Activated CD4-positive, alpha-beta memory T cell treated with anti-CD3 and anti-CD28 coated beads for 36 hours (primary cell): ENCODE measurements at places on chromosomes 3 and 15.
A peak's percentile ranks its signal among the peaks of the same experiment; 100 is the strongest.

GRCh38 chr15:101036189-101036588, 117.0 kb downstream of the LRRK1 start:
- no peak for DNase-seq

GRCh38 chr3:160265088-160265487, 39.9 kb downstream of the C3orf80 start:
- no peak for DNase-seq

- DNase-seq = no peak
These were observed 177.2 kb downstream of the XXYLT1 start for GRCh38 chr3:195093731-195094130.

DNA sequence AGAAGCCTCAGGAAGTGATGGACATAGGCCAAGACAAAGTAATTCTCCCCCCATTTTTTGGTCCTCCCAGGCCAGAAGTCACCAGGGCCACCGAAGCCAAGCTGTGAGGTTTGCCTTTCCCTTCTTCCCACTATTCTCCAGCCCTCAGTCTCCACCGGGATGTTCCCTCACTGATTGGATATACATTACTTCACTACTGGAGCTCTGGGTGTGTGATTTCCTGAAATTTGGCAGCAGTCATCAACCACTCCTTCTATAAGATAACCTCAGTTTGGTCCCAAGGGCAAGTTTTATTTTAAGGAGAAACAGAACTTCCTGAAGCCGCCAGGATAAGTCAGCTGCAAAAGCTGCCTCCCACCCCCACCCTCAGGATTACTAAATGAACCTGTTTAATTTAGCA, 11.3 kb downstream of the SLCO2A1 start:
- DNase-seq = no peak

- DNase-seq = no peak
These were observed 68.6 kb downstream of the ZNF621 start for GRCh38 chr3:40593351-40593750.

DNA sequence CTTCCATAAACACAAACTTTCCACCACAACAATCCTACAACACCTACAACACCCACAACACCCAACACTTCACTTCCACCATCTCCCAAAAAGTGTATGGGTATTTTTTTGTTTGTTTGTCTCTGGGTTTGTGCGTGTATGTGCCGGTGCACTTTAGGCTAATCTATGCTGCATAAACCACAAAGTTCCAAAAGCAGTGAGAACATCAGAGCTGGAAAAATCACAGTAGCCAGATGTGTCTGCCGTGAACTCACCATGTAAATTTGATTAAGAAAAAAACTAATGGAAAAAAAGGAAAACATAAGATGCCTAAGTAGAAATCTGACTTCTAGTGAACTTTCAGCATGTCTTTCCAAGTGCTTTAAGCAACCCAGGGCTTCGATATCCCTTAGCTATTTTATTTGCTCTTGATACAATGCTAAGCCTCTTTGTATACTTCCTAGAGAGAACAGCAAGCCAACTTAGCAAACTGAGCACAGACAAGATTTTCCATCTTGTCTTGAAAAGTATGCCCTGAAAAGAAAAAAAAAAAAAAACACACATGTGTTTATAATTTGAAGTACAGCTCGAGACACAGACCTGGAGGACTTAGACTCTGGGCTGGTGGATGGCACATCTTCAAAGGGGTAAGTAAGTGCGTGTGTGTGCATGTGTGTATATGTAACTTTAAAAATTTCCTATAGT, 91.4 kb downstream of the WWTR1 start:
- DNase-seq = no peak

DNA sequence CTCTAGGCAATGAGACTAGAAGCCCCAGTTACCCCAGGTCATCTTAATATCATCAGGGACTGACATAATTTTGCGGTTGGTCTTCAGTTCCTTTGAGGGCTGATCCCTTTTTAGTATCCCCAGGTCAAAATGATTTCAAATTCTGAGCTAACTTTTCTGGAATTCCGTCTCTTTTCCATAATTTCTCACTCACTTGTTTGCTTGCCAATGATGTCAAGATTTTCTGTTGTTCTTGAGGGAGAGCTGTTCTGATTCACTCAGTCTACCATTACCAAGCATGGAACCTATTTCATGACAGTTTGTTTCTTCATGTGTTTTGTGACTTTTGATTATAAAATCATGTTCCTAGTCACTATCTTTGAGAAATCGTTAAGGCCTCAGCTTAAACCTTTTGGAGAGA, 190.5 kb upstream of the LYSMD4 start:
- DNase-seq = no peak

GRCh38 chr15:82871832-82872484, 62.5 kb downstream of the WHAMM start:
- no peak for DNase-seq

GRCh38 chr3:114830652-114831051, 316.4 kb downstream of the ZBTB20 start:
- DNase-seq = no peak

DNA sequence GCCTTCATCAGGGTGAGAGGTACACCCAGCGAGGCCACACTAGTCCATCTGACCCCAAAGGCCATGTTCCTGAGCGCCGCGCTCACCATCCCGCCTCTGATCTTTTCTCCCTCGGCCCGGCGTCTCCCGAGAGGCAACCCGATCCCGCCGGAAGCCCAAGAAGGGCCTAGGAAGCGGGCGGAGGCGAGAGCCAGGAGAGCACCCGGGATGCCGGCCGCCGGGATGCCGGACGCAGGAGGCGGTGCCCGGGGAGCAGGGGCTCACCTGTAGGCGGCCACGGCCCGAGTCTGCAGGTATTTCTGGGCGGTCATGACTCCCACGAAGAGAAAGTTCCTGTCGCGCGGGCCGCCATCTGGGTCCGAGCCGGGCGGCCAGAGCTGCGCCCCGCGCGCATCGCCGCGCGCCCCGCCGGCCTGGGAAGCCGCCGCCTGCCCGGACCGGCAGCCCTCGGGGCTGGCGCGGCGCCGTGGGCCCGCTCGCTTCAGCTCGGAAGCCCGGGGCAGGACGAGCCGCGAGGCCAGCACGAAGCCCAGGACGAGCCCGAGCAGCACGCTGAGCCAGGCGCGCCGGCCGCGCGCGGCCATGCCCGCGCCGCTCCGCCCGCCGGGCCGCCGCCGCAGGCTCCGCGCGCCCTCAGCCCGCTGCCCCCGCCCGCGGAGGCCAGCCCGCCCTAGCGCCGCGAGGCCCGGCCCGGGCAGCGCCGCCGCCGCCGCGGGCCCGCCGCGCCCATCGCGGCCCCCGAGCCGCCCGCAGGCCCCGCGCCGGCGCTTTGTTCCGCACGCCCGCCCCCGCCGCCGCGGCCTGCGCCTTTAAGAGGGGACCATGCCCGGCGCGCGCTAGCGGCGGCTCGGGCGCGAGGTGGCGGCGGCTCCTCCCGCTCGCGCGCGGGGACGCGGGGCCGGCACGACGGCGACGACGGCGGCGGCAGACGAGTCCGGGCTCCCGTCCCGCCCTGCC, 697 bp downstream of the CHSY1 start:
- DNase-seq = peak; percentile 31

DNA sequence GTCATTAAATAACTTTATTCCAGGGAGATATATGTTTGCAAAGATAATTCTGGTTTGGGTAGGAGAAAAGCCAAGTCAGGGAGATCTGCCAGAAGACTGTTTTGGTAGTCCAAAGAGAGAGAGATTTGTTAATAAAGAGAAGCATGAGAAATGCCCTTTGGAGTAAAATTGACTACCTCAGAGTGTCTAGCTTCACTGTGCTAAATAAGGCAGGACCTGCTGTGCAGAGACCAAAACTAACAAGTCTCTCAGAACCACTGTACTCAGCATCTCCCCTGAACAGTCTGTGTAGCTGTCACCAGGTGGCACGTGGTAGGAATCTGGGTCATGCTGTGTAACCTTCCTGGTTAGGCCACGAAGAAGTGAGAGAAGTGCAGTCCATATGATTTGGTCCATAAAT, 31.6 kb upstream of the SLC35G2 start:
- peak; percentile 56 for DNase-seq

- no peak for DNase-seq
These were observed 330.2 kb downstream of the TIGIT start for GRCh38 chr3:114624047-114624445.

- DNase-seq = no peak
These were observed 45.3 kb downstream of the KY start for GRCh38 chr3:134605556-134605955.

DNA sequence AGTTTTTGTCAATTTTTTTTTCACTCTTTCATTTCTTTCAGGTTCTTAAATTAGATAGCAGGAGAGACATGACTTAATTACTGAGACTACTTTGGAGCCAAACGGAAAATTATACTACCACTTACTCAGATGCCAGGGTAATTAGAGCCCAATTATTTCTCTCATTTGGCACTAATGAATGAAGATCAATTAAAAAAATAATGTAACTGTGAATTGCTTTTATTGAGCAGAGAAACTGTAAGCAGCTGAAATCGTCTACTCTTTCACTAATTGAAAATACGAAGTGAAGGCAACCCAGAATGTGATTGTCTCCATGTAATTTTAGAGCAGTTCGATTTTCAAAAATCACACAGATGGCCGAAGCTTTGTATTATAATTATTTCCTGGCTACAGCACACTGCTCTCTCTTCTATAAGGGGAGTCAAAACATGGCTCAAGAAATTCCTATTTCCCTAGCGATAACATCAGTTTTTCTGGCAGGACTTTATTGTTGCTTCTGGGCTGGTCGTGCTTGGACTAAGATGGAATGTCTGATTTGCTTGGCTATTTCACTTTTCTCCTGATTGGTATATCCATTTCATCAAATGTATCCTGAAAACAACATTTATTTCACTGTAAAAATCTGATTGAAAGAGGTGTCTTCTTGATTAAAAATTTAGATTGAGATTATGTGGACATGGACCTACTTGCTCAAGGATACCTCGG, 55.8 kb upstream of the PDZRN3 start:
- no peak for DNase-seq

DNA sequence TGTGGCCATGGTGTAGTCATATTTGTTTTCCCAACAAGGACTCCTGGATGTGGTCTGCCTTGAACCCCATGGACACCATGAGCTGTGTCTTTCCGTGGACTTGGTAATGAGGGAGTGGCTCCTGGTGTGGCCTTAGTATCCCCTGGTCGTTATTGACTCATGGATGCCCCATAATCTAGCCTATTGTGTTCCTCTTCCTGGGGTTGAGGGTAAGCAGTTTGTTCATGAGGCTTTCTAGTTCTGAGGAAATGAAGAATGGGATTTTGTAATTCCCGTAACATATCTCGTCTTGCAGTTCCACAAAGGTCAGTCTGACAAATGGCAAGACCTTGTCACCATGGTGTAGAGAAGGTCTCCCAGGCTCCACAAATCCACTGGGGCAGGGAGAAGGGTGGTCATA, 22.6 kb downstream of the RAB7A start:
- DNase-seq = no peak

- no peak for DNase-seq
These were observed 254.8 kb downstream of the ZBTB20 start for GRCh38 chr3:114892131-114892879.
